ENCODE measurements at places on chromosomes 2 and 18.

DNA sequence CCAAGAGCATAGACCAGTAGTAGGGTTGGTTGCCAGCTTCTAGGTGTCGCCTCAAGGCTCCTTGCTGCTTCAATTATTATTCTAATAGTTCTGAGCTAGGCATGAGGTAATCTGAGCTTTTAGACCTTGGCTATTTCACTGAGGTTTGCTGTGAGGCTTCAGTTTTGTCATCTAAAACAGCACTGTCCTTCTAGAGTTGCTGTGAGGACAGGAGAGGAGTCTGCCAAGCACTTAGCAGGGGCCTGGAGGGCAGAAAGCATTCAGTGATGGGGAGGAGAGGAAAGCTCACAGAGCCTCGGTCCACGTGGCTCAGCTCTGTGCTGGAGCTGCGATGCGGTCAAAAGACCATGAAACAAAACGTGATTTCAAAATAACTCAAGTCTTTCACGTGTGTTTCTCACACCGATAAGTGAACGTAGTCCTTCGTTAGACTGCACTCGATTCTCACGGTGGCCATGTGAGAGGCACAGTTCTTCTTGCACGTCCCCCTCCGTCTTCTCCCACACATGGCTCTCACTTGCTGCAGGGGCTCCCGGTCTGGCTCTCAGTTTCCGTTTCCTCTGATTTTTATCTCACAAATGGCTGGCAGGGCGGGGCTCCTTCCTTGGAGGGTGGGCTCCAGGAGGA is 113.7 kb downstream of the B3GNT2 start:
- DNase-seq, result no peak

DNA sequence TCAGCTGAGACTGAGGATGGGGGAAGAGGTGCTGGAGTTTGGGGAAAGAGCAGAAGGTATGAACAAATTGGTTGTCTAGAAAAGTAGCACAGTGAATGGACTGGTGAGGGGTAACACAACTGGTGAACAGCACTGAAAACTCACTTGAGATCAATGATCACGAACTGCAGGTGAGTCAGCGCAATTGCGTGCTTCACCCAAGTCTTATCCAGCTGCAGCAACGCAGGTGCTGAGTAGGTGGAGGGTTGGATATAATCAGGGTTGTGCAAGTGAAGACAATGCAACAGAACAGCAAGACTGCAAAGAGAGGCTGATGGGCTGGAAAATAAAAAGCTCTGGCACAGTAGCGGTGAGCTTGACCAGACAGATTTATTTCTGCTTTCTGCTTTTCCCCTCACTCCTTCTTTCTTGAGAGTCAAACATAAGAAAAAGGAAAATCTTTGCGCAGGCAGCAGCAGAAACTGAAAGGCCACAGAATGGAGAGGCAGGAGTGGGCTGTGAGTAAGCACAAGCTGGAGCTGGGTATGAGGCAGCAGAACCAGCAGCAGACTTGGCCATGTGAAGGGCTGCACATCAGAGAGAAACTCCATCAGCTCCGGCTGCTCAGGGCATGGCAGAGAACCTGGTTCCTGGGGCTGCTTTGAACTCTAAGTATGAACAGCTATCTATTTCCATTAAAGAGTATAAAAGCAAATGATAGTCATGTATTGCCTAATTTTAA is 99.4 kb upstream of the ARL5A start:
- DNase-seq, result no peak

GRCh38 chr2:28096421-28096820 is 205.9 kb downstream of the BABAM2 start:
- DNase-seq, result no peak

DNA sequence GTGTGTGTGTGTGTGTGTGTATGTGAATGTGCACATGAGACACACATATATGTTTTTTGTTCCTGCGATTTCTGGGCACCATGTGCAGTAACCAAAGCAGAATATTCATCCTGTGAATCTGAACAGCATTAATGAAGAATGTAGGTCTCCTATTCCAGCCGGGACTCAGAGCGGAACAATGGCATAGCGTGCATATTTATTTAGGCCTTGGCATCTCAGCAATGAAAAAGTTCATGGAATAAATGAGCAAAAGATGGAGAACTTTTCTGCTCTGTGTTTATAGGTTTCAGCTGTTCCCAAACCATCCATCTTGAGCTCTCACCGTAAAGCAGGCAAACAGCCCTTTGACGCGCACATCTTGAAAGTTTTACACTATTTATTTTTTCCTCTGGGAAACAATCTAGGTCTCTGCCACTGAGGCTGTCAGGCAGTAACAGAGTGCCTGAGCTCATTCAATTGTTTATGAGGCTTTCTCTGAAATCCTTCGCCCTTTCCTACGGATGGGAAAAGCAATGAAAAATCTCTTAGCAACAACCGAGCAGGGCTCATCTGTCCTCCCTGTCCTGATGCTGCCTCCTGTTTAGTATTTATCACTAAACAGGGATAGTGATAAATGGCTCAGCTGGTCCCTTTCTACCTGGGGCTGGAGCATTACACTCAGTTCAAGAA is 146.2 kb upstream of the MSH6 start:
- DNase-seq, result no peak

- DNase-seq, result no peak
Measured at GRCh38 chr2:174716785-174717184, 47.5 kb downstream of the CHRNA1 start.
